ENCODE measurements at places on chromosomes 4 and X.
A peak's percentile ranks its signal among the peaks of the same experiment; 100 is the strongest.

DNA sequence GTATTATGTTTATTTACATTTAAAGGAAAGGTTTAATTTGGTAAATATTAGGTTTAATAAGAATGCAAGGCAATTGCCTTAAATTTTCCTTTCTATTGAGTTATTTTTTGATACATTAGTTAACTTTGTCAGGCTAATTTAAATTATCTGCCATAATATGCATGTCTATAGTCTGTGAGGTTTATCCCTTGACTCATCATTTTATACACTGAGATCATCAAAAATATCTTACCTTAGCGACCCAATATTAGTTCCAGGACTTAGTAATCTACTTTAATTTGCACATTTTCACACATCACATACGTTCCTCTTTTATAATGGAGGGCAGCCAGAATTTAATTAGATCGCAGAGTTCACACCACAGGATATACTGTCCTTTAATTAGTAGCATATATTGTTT is 999.5 kb upstream of the GRID2 start:
- no peak for DNase-seq

DNA sequence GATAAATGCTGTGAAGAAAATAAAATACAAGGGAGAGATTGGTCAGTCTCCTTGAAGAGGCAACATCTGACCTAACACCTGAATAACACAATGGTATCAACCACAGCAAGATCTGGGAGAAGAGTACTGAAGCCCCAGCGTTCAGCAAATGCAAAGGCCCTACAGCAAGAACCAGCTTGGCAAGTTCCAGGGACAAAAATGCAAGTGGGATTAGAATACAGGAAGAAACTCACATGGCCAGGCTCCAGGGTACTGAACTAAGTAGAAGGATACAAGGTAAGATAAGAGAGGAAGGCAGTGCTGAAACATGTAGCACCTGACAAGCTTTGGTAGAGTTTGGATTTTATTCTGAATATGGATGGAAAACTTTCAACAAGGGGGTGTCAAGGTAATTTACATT is 3.6 kb downstream of the SMIM14 start:
- DNase-seq = no peak

- DNase-seq = no peak
These were observed 310.9 kb downstream of the MID1IP1 start for GRCh38 chrX:39112143-39112542.

DNA sequence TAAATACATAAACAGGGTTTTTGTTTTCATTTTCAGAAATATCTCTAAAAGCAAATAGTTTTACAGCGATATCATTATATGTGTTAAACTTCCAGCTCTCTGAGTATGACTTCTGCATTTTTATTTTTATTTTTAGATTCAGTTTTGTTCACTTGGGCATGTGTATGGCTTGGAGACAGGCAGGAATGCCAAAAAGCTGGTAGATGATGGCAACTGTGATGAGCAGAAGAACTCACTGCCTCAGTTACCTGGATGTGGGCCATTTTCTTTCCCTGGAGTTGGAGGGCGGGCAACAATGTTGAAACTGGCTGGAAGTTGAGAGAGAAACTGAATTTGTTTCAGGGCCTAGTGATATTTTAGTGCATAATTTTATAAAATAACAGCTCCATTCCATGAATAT is 266.4 kb downstream of the ARHGAP24 start:
- DNase-seq = peak; percentile 38

DNA sequence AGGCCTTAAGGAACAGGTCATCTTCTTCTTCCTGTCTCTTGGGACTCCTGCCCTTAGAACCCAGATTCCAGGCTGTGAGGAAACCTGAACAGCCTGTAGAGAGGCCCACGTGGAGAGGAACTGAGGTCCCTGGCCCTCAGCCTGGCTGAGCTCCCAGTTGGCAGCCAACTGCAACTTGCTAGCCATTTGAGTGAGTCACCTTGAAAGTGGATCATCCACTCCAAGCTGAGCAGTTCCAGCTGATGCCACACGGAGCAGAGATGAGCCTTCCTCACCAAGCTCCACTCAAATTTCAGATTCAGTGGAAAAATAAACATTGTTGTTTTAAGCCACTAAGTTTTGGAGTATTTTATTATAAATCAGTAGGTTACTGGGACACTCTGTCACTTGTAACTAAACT is 392.5 kb downstream of the BCOR start:
- DNase-seq = peak; percentile 11

DNA sequence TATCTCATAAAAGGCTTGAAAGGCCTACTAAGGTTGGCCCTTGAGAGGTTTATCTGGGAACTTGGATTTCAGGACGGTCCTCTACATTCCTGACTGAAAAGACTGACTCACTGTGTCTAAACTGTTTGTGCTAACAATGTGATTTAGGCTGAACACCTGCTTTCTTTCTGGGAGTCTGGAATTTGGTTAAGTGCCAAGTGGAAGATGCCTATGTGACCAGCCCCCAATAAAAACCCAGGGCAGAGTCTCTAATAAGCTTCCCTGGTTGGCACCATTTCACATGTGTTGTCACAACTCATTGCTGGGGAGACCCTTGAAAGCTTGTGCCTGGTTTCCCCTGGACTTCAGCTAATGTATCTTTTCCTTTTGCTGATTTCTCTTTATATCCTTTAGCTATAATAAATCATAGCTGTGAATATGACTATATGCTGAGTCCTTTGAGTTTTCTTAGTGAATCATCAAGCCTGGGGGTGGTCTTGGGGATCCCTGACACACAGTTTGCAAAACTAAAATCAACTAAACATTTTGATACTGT is 55.1 kb downstream of the GPR82 start:
- DNase-seq = no peak

GRCh38 chrX:17033225-17033624 is 86.8 kb downstream of the REPS2 start:
- DNase-seq = no peak

DNA sequence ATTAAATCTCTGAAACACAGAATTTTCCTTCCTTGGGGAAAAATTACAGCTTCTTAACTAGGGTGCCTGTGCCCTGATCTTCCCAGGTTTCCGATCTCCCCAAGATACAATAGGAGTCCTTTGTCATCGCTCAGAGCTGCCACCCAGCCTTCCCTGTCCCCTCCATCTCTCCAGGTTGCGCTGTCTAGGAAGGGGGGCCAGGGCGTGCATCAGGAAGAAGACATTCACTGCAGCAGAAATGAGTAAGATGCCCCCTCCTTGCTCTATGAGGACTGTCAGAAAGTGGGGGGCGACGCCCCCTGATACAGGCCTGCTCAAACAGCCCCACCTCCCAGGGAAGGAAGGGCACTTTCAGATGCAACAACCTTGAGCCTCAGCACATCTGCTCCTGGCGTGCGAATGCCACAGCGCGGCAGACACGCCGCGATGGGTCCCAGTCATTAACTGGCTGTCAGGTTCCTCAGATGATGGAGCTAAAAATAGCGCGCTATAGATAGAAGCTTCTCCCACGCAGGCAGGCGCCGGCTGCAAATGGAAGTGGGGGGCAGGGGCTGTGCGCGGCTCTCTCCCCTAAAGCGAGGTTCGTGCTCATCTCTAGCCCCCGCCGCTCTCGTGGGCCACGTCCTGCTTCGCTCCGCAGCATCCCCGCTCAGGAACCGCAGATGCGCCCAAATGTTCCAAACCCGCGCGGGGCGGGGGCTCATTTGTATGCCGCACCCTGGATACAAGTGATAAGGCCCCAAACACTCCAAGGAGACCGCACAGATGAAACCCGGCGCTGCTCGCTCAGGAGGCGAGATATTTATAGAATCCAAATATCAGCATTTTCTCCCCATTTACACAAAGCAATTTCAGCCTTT is 57.6 kb upstream of the LGI2 start:
- DNase-seq = peak; percentile 73

DNA sequence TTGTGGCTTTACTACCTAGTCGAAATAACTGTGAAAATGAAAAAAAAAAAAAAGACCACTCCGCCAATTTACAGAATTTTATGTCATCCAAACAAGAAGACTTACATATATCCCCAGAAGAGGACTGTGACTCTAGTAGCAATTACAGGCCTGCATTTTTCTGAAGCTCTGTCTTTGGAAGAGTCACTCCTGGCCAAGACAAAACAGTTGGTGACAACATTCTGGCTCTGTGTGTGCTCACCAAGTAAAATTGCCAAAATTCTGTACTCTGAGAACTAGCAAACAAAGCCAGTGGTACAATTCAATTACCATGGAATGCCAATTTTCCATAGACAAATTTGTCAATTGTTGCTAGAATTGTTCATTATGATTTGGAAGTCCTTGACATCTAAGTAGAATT is 311.1 kb downstream of the PDGFC start:
- DNase-seq = no peak

DNA sequence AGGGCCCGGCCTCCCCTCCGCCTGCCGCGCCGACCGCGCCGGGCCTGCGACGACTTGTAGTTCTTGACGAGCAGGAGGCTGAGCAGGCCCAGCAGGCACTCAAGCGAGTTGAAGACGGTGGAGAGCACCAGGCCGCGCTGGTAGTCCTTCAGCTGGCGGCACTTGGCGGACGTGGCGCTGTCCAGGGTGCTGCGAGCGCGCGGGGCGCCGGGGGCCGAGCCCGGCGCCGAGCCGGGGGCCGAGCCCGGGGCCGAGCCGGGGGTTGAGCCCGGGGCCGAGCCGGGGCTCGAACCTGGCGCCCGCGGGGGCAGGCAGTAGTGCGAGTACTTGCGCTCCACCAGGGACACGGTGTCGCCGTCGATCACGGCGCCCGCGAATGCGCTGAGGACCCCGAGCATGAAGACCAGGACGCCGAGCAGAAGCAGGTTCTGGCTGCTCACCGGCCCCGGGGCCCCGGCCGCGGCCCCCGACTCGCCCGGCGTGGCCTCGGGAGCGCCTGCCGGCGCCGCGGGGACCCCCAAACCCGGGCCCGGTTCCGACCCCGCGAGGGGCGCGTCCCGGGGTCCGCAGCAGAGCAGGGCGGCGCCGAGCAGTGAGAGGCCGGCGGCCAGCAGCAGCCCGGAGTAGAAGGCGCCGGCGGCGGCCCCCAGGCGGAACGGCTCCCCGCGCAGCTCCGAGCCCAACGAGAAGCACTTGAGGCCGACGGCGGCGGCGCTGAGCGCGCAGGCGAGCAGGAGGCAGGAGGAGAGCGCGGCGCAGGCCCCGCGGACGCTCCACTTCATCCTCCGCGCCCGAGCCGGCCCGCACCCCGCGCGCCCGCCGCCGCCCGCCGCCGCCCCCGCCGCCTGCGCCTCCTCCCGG is 584 bp downstream of the TMEM271 start:
- DNase-seq = peak; percentile 10

DNA sequence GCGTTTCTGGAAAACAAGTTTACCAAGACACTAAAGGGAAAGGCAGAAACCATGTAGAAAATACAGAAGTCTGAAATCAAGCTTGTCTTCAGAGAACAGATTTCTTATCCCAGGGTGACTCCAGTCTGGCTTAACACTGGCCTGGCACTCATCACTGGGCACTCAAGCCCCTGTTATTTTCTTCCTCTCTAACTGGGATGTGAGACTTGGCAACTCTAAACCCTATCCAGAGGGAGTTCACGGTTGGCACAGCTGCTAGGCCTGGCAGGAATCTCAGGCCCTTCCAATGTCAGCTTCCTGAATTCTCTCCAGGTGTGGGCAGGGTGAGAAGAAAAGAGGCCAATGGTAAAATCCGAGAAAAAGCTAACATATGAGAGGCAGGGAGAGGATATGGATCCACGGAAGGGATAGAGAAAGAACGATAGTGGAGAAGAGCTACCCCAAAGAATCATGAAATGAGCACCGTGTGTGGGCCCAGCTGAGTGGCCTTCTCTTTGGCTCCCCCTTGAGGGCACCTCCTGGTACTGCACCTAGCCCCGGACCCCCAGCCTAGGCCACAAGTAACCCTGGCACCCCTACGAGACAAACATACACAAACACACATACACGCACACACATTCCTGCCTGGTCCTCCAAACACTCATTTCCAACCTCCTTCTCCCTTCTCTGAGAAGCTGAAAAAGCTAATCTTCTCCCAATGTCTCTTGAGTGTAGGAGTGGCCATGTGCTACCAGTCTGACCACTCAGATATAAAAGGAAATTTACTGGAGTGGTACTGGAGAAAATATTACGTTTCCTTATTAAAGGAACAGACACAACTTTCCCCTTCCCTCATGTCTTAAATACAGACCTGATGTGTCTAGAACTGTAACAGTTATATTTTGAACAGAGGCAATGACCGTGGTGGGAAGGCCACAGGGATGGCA is 16.6 kb upstream of the PTCHD1 start:
- peak; percentile 2 for DNase-seq

GRCh38 chrX:15349046-15349445 is 13.7 kb upstream of the PIGA start:
- DNase-seq = peak; percentile 70

DNA sequence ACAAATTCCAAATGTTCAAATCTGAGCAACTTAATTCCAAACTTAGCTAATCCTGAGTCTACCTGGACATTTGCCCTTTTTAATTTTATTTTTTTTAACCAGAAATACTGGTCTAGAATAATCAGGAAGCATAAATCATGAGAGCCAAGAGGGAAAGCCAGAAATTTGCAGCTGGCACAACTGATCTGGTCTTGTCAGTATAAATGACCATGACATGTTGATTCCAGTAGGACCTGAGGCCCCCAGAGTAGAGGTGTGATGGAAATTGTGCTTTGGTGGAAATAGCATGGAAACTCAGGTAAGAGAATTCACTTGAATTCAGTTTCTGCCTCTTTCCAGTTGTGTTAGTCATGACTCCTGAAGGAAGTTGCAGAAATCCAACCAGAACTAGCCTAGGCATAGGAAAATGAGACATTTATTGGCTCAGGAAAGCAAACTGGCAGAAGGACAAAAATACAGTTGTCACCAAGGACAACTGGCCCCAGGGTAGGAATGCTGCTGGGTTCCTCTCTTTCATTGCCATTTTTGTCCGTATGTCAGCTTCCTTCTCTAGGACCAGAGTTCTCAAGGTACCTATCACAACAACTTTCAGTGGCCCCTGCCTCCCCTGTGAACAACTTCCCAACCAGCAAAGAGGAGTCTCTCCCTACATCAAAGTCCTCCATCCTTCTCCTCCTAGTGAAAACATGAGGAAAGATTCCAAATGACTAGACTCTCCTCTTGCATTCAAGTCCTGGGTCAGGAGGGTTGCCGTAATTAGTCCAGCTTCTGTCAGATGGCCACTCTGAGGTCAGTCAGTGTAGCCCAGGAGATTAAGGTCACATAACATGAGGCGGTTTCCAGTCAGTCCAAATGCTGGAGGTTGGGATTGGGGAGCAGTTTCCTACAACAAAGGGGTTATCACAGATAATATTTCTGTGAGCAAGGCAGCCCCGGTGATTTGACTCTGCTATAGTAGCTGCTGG is 29.3 kb upstream of the MYOZ2 start:
- DNase-seq = no peak

- DNase-seq = no peak
These were observed 1.2 kb upstream of the TMEM47 start for GRCh38 chrX:34658326-34658725.

DNA sequence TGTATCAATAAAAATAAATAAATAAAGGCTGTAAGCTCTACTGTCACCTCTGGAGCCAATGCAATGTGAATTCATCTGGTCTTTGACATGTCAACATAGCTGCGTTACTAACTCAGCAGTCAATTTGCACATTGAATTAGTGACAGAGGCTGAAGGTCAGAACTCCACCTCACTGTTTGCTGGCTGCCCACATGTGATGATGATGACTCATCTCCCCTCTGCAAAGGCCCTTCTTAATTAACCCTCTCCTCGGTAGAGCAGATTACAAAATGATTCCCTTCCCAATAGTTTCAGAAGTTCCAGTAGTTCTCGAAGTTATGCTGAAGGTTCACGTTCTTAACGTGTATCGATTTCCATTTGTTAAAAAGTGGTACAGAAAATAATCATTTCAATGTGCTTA is 1626.0 kb upstream of the TENM3 start:
- no peak for DNase-seq

- no peak for DNase-seq
These were observed 50.3 kb upstream of the HGFAC start for GRCh38 chr4:3391422-3391821.

Measured in inflammatory macrophage (primary cell).